ENCODE measurements at places on chromosomes 7 and 10.

DNA sequence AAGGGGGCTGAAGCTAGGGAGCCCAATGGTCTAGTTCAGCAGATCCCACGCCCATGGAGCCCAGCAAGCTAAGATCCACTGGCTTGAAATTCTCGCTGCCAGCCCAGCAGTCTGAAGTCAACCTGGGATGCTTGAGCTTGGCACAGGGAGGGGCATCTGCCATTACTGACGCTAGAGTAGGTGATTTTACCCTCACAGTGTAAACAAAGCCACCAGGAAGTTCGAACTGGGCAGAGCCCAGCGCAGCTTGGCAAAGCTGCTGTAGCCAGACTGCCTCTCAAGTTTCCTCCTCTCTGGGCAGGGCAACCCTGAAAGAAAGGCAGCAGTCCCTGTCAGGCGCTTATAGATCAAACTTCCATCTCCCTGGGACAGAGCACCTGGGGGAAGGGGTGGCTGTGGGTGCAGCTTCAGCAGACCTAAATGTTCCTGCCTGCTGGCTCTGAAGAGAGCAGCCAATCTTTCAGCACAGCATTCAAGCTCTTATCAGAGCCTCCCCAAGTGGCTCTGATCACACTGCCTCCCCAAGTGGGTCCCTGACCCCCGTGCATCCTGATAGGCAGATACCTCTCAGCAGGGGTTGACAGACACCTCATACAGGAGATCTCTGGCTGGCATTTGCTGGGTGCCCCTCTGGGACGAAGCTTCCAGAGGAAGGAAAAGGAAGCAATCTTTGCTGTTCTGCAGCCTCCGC lies 167.8 kb downstream of the CCDC71L start:
- no peak for DNase-seq

GRCh38 chr7:7443806-7444350 lies 91.8 kb downstream of the COL28A1 start:
- DNase-seq, result no peak

DNA sequence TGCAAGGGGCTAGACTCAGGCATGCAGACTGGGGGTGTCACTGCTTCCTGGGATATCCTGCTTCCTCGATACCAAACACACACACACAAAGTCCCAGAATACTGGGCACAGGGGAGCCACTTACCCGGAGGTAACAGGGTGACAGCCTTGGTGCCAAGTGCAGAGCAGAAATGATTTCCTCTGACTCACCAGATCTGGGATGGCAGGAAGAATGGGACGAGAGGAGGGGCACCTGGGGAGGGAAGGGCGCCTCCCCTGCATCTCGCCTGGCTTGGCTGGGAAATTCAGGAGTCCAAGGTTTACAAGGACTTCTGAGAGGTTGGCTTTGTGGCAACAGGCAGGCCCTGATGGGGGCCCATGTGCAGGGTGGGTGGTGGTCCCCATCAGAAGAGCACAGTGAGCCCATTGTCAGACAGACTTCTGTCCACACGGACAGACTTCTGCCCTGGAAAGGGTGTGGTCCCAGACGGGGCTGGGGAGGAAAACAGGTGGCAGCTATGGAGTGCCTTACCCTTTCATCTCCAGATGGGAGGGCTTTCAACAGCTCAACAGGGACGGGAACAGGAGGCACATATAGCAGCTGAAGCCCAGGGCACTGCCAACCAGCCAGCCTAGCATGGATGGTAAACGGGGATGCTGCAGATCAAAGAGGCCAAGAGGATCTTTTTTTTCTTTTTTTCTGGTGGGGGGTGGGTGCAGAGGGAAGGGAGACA lies 9.7 kb upstream of the CCL24 start:
- no peak for DNase-seq

DNA sequence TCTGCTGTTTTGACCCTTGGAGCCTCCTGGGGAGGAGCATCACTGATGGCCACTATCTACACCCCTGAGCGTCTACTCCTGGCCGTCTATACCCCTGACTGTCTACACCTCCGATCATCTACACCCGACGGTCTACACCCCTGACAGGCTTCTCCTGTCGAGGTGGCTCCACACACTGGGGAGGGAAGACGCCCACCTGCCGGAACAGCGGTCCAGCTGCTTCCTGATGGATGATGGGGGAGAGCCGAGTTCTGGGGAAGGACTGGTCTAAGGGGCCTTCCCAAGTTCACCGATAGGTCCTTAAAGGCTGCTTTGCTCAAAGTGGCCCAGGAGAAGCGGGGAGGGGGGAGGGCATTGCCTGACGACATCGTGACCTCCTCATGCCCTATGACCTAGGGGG lies 39.4 kb downstream of the GBX1 start:
- no peak for DNase-seq

DNA sequence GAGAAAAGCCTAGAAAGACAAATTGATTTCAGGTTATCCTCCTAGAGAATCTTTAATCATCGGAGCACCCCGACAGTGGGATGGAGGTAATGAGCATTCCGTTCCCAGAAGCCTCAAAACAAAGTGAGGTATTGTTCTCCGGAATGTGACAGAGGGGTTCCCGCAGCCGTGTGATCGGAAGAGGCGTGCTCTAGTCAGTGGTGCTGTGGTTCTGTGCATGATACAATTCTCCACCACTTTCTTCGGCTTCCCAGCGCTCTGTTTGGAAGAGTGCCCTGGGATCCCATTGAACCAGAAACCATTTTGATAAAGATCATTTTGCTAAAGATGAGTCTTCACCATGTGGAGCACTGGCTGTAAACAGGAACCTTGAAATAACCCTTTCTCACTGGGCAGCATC lies 434.6 kb downstream of the PAXIP1 start:
- DNase-seq, result no peak

GRCh38 chr7:69814421-69814962 lies 216.2 kb downstream of the AUTS2 start:
- no peak for DNase-seq

DNA sequence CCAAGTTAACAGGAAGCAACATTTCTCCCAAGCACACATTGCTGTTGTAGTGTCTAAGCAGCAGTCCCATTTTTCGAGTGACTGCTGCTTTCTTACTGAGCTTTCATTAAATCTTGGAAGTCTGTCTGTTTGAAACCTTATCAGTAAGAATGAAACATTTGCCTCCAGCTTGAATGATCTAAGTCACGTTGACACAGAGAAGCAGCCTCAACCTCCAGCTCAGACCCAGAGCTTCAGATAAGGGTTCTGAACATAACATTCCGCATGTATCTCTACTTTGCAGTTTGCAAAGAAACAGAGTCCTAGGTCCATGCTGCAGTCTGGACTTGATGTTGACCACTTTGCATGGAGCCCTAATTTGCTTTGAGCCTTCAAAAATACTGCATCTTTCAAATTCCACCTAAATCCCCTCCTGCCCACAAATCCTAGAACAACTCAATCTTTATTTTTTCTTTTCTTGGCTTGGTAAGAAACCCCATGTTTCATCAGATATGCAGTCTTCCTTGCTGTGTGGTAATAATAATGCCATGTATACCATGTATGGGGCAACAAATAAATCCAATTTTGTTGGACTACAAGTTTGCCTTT lies 698.7 kb upstream of the IGFBP3 start:
- DNase-seq, result no peak

GRCh38 chr10:103584216-103585010 lies 90.9 kb downstream of the NEURL1 start:
- no peak for DNase-seq

GRCh38 chr7:138992052-138992531 lies 10.9 kb upstream of the KIAA1549 start:
- peak; percentile 8 for DNase-seq

DNA sequence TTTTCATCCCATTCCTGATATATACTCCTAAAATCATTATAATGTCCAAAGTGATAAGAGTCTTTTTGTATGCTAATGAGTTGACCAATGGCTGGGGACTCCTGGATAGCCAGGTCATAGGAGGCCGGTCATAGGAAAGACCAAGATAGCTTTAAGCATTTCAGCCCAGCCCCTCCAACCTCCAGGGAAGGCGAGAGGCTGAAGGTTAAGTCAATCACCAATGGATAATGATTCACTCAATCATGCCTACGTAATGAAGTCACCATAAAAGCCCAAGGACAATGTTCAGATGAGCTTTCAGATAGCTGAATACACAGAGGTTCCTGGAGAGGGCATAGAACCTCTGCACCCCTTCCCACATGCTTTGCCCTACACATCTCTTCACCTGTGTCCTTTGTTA lies 75.7 kb downstream of the VWDE start:
- no peak for DNase-seq

GRCh38 chr10:61423178-61423577 lies 30.0 kb downstream of the TMEM26 start:
- DNase-seq, result no peak

GRCh38 chr10:8951440-8952089 lies 897.1 kb downstream of the GATA3 start:
- DNase-seq, result no peak

DNA sequence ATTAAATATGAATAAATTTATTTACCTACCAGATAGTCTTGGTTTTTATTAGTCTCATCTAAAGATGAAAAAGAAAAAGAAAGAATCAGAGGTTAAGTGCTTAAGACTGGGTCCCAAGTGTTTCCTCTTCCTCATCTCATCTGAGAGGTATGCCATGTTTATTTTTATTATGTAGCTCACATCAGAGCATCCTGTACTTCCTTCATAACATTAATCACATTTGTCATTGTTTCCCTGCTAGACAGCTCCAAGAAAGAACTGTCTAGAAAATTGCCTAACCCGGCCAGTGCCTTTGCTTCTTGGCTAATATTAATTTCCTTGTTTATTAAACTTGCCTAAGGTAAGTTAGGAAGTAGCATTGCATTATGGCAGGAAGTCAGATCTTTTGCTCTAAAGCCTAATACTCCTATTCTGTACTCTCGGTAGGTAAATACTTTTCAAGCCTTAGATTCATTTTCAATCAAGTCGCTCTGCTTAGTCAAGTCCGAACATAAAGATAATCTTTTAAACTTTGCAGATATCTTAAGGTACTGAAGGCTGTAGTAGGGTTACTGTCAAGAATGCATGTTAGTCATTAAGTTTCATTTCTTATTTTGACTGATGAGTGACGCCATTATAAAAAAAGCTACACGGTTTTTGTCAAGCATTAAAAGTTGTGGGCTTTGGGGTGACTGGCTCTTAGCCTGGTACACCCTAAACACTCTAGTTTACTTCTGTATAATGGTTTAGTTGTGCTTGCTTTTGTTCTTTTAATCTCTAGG lies 47.4 kb downstream of the ZMYND11 start:
- peak; percentile 68 for DNase-seq
